ENCODE measurements at places on chromosomes 3 and 15.

DNA sequence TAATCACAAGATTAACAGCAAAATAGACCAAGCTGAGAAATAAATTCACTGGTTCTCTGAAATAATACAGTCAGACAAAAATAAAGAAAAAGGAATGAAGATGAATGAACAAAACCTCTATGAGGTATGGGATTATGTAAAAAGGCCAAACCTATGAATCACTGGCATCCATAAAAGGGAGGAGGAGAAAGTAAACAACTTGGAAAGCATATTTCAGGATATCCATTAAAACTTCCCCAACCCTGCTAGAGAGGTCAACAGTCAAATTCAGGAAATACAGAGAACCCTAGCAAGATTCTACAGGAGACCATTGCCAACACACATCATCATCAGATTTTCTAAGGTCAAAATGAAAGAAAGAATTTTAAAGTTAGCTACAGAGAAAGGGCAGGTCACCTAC is 649.7 kb upstream of the CBLB start:
- no peak for DNase-seq

- no peak for DNase-seq
Observed at GRCh38 chr3:143078883-143079282, 40.7 kb upstream of the CHST2 start.

GRCh38 chr15:78509726-78510312 is 2.4 kb downstream of the HYKK start:
- DNase-seq, result no peak

DNA sequence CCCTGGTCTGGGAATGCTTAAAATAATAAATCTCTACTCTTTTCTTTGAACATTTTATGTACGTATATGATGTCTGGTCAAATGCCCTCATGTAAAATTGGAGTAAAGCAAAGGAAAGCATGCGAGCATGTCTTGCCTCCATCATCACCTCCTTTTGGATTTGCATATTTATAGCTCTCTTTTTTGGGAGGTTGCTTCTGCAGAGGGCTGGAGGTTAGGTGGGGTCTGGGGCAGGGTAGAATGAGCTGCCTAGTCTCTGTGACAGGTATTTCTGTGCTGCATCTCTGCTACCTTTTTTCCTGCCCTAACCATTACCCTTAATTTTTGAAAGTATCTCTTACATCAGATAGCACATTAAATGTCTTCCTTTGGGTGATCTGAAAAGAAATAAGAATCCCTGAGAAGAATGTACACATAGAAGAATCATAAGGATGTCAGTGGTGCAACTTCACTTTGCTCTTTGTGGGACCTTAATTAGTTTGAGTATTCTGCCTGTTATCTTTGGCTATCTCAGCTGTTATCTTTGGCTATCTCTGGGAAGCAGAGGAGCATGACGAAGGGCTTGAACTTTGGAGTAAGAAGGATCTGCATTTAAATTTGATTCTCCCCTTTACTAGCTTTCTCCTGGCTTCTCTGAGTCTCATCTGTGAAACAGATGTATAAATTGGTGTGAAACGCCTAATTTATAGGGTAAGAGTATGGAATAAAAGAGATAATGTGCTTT is 40.2 kb downstream of the PPM1L start:
- no peak for DNase-seq

GRCh38 chr3:77298417-77298816 is 258.5 kb downstream of the ROBO2 start:
- DNase-seq, result no peak

DNA sequence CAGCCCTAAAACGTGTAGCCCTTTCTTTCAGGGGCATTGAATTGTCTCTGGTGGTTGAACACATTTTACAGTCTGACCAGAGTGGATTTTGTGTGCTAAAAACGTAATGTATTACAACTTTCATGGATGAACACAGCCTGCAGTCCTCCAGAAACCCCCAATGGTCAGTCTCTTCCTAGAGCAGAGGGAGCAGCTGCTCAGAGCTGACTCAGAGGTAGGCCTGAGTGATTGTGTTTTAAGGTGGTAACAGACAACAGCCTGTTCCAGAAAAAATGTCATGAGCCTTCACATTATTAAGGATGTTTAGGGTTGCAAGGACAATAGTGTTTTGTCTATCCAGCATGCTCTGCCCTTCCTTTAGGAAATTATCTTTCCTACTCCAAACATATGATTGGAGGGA is 34.5 kb upstream of the CTNNB1 start:
- no peak for DNase-seq

- no peak for DNase-seq
Observed at GRCh38 chr15:31338318-31338878, 11.8 kb downstream of the KLF13 start.

- no peak for DNase-seq
Observed at GRCh38 chr3:155196131-155197021, 97.1 kb downstream of the STRIT1 start.
